SIG-M5 (cell line): ENCODE measurements at places on chromosomes 2 and 18.

DNA sequence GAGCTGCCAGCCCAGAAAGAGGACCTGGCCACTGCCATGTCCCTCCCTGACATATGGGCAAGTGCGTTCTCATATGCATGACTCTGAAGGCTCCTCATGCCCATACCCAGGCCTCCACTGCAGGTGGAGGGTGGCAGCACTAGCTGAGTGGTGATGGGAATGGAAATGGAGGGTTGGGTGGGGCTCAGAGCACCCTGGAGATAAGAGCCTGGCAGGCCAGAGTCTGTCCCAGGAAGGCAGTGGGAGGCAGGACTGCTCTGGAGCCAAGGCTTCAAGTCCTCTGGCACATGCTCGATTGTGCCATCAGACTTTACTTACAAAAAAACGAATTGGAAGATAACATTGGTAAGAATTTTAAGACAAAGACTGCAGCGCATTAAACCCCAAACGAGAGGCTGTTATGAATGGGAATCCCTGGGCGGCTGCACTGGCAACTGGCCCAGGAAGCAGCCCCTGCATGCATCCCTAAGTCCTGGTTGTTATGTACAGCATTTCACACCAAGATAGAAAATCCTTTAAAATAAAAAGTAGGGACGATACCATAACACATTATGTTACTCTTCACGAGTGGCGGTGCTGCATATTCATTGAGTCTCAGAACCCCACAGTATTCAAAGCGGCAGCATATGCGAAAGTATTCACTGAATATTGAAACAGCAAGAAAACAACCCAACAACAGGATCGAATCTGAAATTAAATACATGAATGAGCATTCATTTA, 81.7 kb upstream of the FAM98A start:
- DNase-seq: no peak

DNA sequence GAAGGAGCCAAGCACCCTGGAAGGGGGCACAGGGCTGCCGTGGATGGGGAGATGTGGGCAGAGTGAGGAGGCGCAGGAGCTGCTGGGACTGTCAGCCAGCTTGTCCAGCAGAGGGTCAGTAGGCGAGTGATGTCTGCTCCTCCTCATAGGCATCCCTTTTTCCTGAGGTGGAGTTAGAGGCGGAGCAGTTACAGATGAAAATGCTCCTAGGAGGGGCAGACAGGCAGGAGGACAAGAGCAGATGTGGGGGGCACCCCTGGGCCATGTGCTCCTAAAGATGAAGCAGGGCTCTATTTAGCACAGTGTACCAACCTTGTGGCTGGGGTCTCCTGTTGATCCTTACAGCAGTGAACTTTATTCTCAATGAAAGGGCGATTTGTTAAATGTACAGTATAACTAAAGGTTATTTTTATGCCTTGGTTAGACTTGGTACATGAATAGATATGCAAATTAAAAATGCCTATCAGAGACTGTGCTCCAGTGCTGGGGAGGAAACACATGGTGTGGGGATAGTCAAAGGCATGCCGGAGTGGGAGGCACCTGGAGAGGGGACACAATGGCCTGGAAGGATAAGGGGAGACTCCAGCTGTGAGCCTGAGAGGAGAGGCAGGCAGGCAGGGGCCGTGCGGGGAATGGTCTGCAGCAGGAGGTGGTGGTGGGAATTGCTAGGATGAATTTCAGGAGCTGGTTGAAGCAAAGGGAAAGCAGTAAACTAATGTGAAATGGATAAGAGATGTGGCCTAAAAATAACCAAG, 175.3 kb downstream of the CLIP4 start:
- no peak for DNase-seq

GRCh38 chr18:74579496-74580065, 18.1 kb upstream of the ZNF407 start:
- DNase-seq: no peak

GRCh38 chr2:158478237-158478636, 21.5 kb downstream of the PKP4 start:
- DNase-seq: no peak
